Cortex of kidney (tissue), 1 donor: ENCODE measurements at places on chromosomes 7 and 10.

DNA sequence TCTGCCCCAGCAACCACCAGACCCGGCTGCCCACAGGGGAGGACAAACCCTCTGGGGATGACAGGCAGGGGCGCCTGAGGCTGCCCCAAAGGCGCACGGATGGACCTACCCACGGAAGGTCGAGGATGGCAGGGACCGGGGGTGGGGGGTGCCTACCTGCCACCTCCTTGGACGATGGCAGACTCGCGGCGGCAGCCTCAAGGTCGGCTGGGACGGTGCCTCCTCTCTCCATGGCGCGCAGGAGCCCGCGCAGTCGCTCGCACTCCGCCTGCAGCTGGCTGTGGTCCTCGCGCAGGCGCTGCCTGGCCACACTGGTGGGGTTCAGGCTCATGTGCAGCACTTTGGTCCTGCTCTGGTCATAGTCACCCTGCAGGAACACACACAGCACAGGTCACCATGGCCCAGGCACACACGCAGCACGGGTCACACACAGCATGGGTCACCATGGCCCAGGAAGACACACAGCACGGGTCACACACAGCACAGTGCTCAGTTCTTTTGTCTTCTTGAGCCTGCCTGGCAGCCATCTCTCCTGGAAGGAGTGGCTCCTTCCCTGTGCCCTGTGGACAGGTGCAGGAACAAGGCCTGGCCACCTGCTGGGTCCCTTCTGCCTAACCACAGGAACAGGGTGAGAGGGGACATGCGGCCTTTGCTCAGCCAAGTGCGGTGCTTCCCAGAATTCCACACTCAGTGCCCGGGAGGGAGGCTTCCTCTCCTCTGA, 266.6 kb downstream of the ELFN1 start:
- DNase-seq, result no peak

- DNase-seq, result no peak
Measured at GRCh38 chr7:17371671-17372524, 73.4 kb downstream of the AHR start.

DNA sequence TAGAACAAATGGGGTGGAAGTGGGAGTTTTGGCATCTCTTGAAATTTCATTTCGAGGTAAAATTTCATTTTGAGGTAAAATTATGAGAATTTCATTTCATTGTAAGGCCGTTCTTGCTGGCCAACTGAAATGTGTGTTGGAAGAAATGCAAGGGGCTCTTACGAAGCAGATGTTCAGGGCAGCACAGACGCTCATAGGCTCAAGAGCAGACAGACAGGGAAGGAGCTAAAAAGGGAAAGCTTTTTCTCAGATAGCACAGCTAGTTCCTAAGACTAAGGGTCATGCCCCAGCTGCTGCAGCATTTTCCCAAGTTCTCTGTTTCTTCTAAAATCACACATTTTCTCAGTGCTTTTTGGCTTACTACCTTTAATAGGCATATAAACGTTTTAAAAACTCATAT, 65.1 kb upstream of the SFMBT2 start:
- DNase-seq, result no peak

DNA sequence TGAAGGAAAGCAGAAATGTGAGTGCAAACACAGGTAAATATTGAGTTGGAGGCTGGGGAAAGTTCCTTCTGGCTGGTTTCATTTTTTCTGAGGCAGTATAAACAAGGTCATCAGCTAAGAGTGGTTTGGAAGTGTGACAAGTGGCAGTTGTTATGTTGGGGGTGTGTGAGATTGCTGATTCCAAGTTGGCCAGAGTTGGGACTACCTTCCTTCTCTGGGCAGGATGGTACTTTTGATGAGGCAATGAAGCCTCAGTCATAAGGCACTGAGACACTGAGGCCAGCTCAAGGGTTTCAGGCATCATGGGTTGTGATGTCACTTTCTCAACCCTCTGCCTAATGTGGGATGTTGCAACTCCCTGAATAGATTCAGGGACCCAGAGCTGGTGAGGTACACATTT, 8.2 kb upstream of the PTTG1IP2 start:
- no peak for DNase-seq

GRCh38 chr10:91935886-91936285, 12.3 kb downstream of the BTAF1 start:
- no peak for DNase-seq

DNA sequence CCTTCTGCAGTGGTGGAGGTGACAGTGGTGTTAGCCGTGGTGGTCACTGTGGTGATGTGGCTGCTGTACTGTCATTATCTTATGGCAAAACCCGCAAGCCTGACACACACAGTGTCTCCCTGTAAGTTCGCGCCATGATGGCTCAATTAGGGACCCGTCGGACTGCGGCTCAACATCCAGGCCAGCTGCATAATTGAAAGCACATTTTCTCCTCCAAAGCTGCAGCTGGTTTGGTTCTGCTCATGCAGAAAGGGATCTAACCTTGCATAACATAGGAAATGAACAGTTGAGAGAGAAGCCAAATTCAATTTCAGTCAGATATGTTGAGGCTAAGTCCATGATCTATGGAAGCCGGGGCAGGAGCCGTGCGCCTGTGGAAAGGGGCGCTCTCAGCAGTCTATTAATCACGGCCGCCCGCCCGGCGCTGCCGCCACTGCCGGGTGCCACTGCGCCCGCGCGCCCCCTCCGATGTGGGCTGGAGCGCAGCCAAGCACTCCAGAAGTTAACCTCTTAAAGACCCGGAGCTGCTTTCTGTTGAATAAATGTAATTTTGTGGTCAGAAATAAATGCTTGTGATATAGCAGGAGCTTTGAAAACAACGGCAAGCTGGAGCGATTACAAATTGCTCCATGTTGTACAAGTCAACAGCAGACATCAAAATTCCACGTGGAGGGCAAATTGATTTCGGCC, 227.7 kb downstream of the CUX1 start:
- DNase-seq, result no peak
